ENCODE measurements at places on chromosomes 1 and 21. TPM values are rescaled to one million over a fixed set of nuclear protein-coding genes. Genes with fewer than 3 reads are reported as not detected.

Gene SGIP1
- 1.7 TPM for polyA plus RNA-seq

Gene LCE1C
- polyA plus RNA-seq: not detected

Gene TTC22
- 1.5 TPM for polyA plus RNA-seq

Gene KCNK1
- polyA plus RNA-seq: 5.2 TPM

Gene RNU1-2
- polyA plus RNA-seq: not detected

Gene IL6R
- polyA plus RNA-seq: 9.8 TPM

Gene S100A9
- polyA plus RNA-seq: 200 TPM

Gene OSCP1
- 6.9 TPM for polyA plus RNA-seq

DNA sequence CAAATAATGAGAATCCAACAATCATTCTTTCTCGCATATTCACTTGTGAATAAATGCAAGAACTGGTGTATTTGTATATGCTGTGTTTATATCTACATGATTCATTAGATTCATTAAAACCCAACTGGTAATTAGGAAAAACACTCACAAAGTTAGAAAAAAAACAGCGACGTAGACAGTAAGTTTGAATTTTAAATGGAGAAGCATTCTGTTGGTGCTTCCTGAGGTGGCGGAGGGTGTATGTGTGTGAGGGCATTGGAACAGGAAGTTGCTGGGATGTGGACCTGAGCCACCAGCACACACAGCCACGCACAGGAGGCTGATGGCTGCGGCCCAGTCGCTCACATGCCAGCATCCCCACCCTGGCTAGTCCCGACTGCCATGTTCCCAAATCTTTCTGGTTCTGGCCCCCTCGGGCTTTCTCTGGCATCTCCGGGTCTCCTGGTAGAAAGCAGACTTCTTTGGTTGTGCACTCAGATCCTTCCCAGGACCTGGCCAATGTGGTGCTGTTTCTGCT lies 121.6 kb upstream of the IRF2BP2 start:
- no peak for DNase-seq

- no peak for DNase-seq
Measured at GRCh38 chr1:226401355-226402303, 6.3 kb downstream of the PARP1 start.

GRCh38 chr1:163664671-163665335 lies 343.0 kb downstream of the NUF2 start:
- no peak for DNase-seq

DNA sequence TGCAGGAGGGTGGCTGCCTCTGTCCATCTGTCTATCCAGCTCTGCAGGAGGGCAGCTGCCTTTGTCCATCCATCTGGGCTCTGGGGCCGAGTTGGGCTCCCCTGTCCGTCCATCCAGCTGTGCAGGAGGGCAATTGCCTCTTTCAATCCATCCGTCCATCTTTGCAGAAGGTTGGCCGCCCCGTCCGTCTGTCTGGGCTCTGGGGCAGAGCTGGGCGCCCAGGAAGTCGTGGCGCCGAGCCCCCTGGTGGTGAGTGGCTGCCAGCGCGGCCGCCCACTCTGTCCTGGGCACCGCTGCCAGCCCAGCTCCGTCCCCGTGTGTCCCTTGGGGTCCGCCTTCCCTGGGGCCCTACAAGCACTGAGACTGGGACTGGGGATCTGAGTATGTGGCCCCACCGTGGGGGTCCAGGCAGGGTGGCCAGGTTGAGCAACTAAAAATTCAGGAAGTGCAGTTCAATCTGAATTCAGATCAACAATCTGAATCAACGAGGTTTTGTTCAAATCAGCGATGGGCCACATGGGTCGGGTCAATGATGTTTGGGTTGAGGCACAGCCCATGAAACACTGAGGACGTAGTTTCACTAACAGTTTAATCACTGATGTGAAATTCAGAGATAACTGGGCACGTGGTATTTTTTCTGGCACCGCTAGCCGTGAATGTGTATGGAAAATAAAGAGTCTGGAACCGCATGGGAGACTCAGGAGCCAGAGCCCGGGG lies 99.1 kb upstream of the ACTRT2 start:
- DNase-seq: no peak

DNA sequence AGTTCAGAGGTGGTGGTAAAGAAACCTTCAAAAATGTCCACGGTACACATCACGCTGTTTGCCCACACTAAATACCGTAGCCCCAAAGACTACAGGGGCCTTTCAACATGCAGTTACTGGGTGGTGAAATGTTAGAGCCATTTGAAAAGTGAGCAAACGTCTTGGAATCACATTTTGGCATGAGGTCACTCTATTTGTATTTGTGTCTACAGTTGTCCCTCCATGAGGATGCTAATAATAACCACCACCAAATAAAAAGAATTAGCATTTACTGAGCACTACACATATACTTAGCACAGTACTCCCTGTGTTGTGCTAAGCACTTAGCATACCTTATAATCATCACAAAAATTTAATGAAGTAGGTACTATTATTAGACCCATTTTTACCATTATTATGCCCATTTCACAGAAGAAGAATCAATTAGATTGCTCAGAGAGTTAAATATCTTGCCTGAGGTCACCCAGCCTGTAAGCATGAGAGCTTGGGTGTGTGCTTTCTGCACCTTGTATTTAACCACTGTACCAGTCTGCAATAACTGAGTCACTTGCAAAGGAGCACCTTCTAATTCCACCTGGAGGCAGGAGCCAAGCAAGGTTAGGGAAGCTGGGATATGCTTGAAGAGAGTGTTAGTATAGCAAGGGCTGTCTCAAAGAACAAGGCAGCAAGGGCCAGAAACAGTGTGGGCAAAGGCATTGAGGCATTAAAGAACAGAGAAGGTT lies 57.4 kb downstream of the DNTTIP2 start:
- no peak for DNase-seq

- DNase-seq: peak; percentile 82
Measured at GRCh38 chr1:223726380-223727001, 14.2 kb downstream of the CAPN2 start.

DNA sequence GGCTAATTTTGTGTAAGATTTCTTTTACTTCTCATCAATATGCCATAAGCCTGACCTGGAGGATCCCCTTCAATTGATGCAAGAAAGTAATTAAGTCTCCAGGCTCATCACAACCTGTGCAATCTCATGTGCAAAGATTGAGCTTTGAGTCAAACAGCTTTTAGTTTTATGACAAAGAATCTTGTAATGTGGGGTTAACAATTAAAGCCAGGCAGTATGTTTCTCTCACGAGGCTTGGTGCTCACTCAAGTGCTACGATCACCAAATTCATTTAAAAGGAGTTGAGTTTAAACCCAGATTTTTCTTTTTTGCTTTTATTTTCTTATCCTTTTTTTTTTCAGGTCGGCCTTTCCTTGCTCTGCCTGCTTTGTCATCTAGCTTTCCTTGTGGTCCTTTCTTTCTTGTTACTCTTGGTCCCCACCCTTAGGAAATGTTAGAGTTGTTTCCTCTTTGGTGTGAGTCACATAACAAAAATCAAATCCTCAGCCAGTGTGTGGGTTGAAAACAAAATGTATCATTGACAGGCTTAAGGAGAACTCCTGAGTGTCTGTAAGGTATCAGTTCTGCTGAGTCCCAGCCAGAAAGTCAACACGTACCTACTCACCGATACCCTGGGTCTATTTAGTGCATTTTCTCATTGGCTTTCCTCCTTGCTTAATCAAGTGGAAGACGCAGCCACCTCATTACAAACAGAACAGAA lies 1037.2 kb downstream of the ADGRL2 start:
- peak; percentile 7 for DNase-seq

DNA sequence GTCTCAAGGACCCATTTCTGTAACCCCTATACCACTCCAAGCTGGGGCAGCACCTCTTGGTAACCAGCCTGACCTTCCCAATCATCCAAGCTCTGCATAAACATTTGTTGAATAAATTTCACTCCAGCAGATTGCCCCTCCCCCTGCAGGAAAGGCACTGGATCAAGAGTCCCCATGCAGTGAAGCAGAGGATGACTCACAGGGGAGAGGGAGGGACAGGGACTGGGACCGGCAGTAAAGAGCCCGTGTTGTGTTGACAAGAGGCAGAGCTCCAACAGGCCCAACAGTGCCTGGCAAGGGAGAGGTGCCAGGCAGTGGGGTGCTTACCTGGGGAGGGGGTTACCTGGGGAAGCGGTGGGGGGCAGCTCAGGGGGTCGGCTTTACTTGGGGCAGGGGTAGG lies 32.3 kb downstream of the SLC9A1 start:
- DNase-seq: no peak

DNA sequence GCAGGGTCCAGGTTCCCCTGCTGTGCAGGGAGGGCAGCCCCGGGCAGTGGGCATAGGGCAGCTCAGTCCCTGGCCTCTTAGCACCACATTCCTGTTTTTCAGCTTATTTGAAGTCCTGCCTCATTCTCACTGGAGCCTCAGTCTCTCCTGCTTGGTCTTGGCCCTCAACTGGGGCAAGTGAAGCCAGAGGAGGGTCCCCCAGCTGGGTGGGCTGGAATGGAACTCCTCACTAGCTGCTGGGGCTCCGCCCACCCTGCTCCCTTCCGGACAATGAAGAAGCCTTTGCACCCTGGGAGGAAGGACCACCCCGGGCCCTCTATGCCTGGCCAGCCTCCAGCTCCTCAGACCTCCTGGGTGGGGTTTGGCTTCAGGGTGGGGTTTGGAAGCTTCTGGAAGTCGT lies 32.8 kb upstream of the LHX4 start:
- DNase-seq: no peak
